Foreskin fibroblast (primary cell): ENCODE measurements at places on chromosomes 1 and 21.

- no peak for DNase-seq
These were observed 6.7 kb downstream of the CR1L start for GRCh38 chr1:207651583-207651982.

GRCh38 chr21:35053356-35054096, 4.4 kb upstream of the RUNX1 start:
- DNase-seq, result no peak

GRCh38 chr1:176178316-176178715, 28.8 kb downstream of the COP1 start:
- no peak for DNase-seq

- DNase-seq, result peak; percentile 77
These were observed at the start of gene IQCC for GRCh38 chr1:32205401-32206370. TSS of gene IQCC (plus strand) at chr1:32205671. CDS start at chr1:32205682, 11 bp downstream.

DNA sequence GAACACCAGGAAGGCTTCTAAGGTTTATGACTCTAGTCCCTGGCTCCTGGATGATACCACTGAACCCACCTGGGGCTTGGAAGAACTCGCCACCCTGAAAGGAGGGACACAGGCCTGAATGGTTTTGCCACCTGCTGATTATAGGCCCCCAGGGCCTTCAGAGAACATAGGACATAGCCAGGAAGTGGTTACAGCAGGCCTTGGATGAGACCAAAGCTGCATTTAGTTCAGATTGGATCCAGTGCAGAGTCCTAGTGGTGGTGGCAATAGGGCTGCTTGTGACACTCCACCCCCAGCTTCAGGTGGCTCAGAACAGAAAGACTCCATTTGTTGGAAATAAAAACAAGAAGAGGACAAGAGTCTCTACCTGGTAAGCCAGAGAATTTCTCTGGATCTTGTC, 101.6 kb upstream of the PLPPR5 start:
- no peak for DNase-seq

DNA sequence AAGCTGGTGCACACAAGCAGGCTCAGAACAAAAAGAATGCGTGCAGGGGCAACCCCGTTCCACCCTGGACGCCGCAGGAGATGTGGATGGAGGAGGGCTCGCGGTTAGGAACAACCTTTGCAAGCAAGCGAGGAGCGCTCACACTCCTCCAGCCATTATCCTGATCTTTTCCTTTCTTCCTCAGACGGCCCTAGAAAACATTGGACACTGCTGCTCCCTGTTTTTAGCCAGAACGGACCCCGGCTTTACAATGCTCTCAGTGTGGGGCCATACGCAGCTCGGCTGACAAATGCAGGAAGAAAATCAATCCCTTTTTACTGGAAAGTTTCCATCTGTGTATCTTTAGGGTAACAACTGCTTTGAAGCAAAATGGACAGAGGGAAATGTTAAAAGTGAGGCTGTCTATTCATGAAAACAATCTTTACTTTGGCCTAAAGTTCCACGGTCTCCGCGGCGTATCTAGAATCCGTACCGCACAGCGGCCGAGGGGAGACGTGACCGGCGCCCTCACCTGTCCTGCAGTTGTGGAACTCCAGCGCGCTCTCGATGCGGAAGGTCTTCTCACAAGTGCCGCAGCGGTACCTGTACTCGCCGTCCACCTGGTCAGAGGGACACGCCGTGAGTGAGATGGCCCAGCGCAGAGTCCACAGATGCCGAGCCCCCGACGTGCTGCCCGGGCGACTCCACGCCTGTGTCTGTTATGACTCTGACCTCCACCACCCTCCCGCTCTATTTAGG, 44.0 kb downstream of the PRDM15 start:
- DNase-seq, result no peak

- DNase-seq, result peak; percentile 8
These were observed 1.1 kb downstream of the LPGAT1 start for GRCh38 chr1:211829343-211830054.

DNA sequence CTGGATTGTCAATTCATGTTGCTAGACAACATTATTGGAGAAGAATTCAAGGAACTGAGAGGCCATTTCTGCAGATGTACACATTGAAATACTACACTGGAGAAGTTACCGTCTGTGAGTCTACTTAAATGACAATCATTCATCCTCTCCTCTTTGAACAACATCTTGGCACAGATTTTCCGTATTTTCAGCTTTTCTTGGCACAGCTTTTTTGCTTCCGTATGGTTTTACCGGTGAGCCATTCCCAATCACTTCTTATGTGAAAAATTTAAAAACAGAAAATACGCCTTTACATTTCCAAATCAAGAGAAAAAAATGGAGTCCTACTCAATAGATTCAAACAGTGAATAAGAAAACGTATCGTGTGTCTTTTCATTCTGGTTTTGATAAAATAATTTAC, 1493.7 kb downstream of the AMY1C start:
- DNase-seq, result no peak

DNA sequence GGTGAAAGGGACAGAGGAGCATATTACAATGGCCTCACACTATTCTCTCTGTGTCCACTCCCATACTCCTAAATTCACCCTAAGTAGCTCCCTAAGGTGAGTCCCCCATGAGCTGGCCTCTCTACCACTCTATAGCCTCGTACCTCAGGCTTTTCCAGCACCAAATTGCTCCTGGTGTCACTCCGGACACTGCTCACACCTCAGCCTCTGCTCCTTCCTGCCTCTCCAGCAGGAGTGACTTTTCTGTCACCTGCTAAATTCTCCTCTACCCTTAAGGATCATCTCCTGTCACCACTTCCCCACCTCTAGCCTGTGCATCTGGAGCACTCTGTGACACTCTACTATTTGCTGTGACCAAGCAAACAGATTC, 65.8 kb upstream of the CAMK1G start:
- DNase-seq, result no peak

GRCh38 chr1:110165761-110166231, 15.5 kb downstream of the SLC6A17 start:
- DNase-seq, result no peak

DNA sequence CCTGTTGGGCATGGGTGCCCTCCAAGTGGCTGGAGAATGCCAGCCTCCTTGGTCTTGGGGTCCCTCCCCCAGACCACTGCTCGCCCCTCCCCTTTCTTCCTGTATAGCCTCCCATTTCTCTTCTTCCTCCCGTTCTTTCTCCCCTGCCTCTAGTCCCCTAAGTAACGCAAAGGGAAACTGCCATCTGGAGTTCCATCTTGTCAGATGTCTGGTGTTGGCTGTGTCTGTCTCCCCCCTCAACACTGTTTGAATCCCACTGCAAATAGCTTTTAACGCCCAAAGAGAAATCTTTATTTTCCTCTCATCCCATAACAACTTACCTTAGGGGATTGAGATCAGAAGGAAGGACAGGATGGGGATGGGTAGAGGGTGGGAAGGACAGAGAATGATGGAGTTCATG, 55.3 kb upstream of the CSF3R start:
- no peak for DNase-seq

GRCh38 chr1:233656032-233656635, 42.2 kb downstream of the KCNK1 start:
- no peak for DNase-seq

DNA sequence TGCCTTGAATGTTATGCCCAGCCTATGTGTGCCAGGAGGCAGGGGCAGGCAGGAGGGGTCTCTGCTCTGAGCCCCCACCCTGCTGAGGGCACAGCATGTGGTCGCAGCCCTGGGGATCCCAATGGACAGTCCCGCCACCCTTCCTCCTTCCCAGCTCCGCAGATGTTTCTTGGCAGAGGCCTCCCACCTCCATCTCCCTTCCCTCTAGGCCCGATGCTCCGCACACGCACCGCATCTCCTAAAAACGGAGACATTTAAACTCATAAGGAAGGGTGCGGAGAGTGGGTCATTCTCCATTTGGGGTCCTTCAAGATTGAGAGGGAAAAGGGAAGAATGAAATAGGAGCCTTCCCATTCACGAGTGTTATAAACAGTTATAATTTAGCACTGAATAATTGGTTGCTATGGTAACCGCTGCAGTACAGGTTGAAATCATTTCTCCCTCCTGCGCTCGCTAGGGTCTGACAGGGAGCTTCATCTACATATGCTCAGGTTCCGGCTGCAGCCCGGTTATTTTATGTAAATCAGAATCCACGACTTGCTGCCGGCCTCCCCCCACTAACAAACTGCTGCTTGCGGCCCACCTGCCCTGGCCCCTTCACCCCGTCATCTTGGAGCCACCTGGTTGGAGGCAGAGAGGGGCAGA, 16.0 kb downstream of the CHD5 start:
- no peak for DNase-seq

- DNase-seq, result peak; percentile 82
These were observed 681.2 kb downstream of the PLPP3 start for GRCh38 chr1:55898181-55898580.

GRCh38 chr1:29365906-29366670, 129.8 kb downstream of the PTPRU start:
- no peak for DNase-seq

DNA sequence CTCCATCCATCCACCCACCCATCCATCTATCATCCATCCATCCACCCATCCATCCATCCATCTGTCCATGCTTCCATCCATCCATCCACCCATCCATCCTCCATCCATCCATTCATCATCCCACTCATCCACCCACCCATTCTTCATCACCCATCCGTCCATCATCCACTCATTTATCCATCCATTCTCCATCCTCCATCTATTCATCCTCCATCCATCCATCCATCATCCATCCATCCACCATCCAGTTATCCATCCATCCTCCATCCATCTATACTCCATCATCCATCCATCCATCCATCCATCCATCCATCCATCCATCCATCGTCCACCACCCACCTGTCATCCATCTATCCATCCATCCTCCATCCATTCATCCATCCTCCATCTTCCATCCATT, 32.1 kb upstream of the ACTRT2 start:
- no peak for DNase-seq

GRCh38 chr1:31483012-31483946, 70.3 kb downstream of the SERINC2 start:
- DNase-seq, result peak; percentile 96
